ENCODE measurements at places on chromosomes 1 and 21.

DNA sequence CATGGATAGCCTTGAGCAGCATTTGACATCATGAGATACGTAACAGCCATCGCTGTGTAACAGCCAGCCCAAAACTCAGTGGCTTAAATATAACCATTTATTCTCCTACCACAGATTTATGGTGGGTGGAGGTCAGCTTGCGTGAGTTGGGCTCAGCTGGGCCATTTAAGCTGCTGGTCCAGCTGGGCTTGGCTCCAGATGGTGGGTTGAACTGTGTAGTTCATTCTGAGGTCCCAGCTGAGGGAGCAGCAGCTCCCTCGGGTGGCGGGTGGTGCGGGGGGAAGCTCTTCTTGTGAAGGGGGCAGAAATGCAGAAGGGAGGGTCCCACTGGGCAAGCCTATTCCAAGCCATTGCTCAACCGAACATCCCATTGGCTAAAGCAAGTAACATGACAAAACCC lies 75.9 kb downstream of the IGSF21 start:
- DNase-seq, result no peak

GRCh38 chr1:172343240-172344160 lies 77.0 kb upstream of the C1orf105 start:
- DNase-seq, result no peak

DNA sequence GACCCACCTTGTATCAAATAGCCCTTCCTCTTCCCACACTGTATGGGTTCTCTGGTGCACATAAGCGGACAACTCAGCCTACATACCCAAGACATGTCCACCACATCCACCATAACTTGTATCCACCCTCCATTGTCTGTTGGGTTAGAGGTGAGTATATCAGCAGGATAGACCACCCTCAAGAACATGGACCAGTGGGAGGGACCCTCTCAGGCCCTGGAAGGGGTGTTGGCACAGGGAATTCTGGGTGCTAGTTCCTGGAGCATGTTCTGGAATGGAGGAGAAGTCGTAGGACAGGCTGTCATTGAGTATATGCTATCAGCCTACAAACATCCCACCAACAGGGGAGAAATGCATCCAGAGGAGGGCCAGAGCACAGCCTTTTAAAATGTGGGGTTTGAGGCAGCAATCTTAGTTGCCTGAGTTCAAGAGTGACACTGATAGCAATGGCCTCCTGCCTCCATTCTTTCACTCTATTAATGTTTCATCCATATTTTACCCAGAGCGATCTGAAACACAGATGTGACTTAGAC lies 7.5 kb downstream of the CD55 start:
- no peak for DNase-seq

DNA sequence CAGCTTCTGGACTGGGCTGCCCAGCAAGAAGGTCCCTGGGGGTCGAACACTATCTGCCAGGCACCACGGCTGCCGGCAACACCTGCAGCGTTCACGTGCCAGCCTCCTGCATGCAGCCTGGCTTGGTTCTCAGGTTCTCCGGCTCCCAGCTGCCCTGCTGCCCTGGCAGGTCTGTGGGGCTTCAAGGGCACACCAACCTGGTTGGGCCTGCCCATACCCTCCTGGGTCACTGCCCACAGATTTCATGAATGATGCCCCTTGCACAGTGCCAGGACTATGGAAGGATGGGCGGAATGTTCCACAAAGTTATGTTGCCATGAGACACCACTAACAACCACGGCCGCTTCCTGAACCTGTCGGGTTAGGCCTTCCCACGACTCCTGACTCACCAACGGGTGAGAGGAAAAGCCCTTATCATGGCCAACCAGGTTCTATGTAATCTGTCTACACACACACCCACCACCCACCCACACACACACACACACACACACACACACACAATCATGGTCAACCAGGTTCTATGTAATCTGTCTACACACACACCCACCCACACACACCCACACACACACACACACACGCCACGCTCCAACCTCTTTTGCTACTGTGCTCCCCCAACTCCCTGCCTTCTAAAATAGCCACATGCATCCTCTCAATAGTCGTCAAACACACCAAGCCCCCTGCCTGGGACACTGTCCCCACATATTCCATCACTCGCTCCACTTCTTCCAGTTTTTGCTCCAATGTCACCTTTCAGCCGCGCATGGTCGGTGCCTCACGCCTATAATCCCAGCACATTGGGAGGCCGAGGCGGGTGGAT lies 32.2 kb downstream of the HSPG2 start:
- DNase-seq, result no peak

DNA sequence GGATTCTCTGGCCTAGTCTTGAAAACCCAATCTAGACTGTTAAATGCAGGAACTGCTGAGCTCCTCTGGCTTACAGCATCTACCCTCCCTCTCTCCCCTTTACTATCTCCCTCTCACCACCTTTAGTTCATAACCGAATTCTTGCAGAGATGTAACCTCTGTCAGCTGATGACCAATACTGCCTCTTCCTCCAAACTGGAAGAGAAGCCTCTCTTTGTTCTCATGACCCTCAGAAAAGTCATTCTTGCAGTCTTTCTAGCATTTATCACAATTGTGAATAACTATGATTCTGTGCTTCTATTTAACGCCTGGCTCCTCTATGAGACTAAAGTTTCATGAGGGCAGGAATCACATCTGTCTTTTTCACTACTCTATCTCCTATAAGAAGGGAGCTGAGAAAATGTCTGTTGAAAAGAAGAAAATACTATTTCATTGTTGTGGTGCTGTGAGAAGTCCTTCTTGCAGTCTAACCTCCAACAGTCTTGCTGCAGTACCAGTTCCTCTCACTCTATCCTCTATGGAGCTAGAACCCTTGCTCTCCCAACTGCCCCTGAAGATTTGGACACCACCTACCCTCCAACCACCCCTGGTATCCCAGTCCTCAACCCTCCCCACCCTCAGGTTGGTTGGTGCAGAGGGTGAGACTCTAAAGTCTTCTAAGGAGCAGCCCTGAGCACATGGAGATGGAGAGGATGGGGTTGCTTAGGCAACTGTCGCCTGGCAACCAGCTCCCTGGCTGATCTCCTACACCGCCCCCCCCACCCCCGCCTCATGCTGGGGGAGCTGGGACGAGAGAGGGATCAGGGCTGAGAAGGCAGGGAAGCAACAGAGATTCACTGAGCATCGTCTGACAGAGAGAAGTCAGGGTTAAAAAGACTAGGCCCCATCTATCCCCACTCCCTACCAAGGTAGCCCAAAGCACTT lies 13.9 kb downstream of the MEF2D start:
- peak; percentile 15 for DNase-seq

GRCh38 chr1:232991238-232991637 lies 40.8 kb downstream of the NTPCR start:
- no peak for DNase-seq

GRCh38 chr1:10643607-10644306 lies 152.7 kb downstream of the CASZ1 start:
- peak; percentile 63 for DNase-seq

DNA sequence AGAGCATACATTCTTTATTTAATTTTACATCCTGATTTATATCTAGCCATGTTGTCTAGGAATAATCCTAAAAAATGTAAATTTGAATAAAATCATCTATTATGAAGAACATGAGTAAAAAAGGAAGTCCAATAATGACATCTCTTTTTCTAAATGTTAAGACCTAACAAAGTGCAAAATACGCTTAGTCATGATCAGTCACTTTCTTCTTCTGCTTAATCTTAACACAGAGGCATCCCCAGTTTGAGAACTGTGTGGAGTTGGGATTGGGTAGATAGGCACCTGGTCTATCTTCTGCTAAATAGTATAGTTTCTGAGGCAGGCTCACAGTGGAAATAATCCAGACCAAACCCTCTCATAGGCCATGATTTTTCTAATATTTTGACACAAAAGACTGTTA lies 311.7 kb upstream of the LRRC7 start:
- DNase-seq, result no peak

GRCh38 chr1:56774067-56774609 lies 45.1 kb downstream of the FYB2 start:
- DNase-seq, result no peak

DNA sequence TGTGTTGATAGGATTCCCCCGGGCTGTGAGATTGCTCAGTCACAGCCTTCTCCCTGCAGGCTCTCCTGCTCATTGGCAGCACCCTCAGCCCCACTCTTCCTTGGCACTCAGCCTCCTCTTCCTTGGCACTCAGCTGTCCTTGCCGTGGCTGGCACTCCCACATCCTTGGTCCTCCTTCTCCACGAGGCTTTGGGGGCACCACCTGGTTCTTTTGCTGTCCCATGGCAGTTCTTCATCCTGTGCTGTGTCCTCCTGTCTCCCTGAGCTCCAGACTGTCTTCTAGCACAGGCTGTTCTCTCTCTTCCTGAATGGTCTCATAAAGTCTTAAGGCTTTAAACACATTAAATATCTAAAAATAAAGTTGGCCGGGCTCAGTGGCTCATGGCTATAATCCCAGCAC lies 27.0 kb downstream of the PKNOX1 start:
- DNase-seq, result no peak

- DNase-seq, result peak; percentile 55
Observed at GRCh38 chr1:157992031-157992832, 1.2 kb upstream of the KIRREL1 start.

GRCh38 chr1:94193128-94193527 lies 44.3 kb downstream of the ARHGAP29 start:
- no peak for DNase-seq

DNA sequence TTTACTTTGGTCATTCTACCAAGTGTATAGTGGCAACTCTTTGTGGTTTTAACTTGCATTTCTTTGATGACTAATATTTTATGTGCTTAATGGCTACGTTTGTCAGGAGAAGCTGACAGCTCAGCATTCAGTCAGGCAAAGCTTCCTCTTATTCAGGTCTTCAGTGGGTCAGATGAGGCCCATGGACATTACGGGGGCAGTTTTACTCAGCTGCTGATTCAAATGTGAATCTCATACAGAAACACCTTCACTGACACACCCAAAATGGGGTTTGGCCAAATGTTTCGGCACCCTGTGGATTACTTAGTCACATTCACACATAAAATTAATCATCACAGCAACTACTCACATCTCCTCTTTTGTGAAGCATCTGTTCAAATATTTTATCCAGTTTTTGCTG lies 104.9 kb upstream of the PLD5 start:
- peak; percentile 85 for DNase-seq

GRCh38 chr1:230768903-230769570 lies 21.8 kb downstream of the CAPN9 start:
- DNase-seq, result no peak

DNA sequence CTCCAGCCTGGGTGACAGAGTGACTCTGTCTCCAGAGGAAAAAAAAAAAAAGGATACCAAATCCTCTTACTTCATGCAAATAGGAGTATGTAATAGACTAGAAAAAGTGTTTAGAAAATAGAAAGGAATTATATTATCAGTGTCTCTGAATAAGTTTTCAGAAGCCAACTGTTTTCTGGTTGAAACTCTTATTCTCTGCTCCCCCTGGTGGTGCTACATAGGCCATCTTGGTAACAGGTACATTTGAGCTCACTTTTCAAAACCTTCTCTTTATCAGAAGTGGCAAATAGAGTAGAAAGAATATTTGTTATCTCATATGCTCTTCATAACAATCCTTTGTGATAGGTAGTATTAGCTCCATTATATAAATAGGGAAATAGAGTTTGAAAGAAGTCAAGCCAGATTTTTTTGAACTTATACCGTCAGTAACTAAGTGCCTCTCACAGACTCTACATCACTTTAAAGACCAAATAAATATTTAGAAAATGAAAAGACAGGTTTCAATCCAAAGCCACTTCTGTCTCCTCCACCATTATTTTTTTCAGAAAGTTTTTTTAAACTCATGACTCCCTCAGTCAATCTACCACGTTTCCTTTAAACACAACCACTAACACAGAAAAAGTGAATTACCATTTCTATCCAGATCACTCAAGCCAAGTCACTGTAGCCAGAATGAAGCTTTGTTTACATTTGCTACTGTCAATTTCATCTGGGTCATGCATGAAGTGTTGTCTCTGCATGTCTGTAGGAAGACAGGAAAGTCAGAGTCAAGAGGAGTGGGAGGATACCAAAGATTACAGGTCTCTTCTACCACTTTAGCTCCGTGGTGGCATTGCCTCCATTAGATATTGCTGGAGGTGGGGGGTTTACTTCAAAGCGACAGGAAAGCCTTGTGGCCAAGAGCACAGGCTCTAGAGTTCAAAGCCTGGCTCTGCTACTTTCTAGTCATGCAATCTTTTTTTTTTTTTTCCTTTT lies 45.6 kb downstream of the IL23R start:
- DNase-seq, result peak; percentile 9

DNA sequence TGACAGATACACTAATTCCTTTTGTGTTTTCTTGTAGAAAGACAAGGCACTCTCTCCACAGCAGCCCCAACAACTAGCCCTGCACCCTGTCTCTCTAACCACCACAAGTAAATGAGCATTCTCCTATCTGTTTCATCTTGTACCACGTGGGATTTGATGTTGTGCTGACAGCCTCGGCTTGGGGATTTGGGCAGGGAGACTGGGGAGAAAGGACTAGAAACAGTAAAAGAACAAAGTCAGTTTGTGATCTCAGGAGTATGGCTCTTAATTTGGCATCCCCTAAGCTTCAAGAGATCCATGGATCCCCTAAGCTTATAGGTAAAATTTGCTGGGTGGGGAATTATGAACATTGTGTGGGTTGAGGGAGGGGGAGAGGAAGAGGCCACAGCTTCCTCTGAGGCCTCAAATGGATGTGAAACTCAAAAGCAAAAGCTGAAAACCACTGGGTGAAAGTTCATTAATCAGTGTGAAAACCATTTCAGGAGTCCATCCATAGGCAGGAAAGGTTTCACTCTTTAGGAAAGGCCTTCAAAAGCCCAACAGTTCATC lies 3.1 kb downstream of the C1orf162 start:
- DNase-seq, result no peak

- DNase-seq, result no peak
Observed at GRCh38 chr1:203114202-203114601, 13.3 kb upstream of the ADORA1 start.

- DNase-seq, result no peak
Observed at GRCh38 chr21:44420416-44421205, 34.7 kb upstream of the LRRC3 start.

DNA sequence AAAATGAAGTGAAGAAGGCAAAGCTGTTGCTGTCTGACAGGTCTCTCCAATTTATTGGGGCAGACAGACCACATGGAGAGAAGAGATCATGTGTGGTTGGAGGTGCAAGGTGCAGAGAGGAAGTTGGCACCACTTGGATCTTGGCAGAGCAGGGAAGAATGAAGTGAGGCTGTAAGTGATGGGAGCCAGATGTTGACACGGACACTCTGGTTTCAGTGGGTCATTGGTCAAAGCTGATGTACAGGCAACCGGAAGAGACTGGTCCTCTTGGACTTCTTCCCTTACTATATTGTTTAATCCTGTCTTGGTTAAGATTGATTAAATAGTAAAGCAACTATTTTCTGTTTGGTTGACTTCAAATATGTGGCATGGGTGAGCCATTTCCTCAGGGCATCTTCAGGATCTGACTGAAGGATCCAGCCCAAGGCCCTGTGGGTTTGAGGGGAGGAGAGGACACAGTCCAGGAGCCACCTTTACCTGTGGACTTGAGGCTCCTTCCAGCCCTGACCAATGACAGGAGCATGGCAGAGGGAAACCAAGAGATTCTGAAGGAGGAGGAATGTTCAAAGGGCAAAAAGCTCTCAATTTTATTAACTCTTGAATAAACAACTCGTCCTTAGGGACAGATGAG lies 49.4 kb downstream of the NENF start:
- no peak for DNase-seq
